Mesangial cell (primary cell): ENCODE measurements at places on chromosomes 4 and X. TPM values are rescaled to one million over a fixed set of nuclear protein-coding genes. Genes with fewer than 3 reads are reported as not detected.

IL2 gene
- total RNA-seq, result not detected in 2 replicates

PLXNB3 gene
- total RNA-seq, result 4.6 and 8.4 TPM in 2 replicates

RNF128 gene
- 3.3 and 11.2 TPM in 2 replicates for total RNA-seq

REST gene
- total RNA-seq, result 16.5 and 23.5 TPM in 2 replicates

FAT1 gene
- 378 and 559 TPM in 2 replicates for total RNA-seq

PABPC4L gene
- total RNA-seq, result 0.81 and 1.4 TPM in 2 replicates

RTL9 gene
- total RNA-seq, result under 0.01 TPM in 1 of 2 replicates, not detected in the other

CCNB3 gene
- total RNA-seq, result under 0.01 and 0.13 TPM in 2 replicates

TLR6 gene
- 0.25 and 0.49 TPM in 2 replicates for total RNA-seq

PLAC8 gene
- 0.98 and 1.3 TPM in 2 replicates for total RNA-seq

TMPRSS11D gene
- not detected in 2 replicates for total RNA-seq

CTAG1A gene
- not detected in 2 replicates for total RNA-seq

SNCA gene
- total RNA-seq, result 4.2 and 10.3 TPM in 2 replicates

TNMD gene
- total RNA-seq, result not detected in 2 replicates
